NCI-H146 (cell line): ENCODE measurements at places on chromosomes 5 and 9.

GRCh38 chr5:63554191-63554590 lies 408.1 kb downstream of the HTR1A start:
- DNase-seq = no peak

DNA sequence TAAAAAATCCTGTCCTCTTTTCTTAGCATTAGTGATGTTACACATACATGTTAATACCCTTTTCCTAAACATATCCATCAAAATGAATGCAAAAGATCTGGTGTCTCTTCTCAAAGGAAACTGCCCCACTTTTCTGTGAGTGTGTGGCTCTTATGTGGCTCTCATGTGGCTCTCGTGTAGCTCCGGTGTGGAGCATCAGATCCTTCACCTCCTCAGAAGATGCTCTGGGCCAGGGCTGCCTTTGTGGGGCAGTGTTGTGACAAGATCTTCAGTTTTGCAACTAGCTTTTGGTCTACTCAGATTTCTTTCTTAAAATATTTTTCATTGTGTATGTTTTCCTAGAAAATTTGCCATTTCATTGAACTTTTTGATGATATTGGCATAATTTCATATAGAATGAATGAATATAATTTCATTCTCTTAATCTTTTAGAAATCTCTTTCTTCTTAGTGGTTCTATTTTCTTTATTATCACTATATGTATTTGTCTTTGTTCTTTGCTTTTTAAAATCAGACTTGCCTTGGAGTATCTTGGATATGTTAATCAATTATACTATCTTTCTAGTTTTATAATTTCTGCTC lies 19.4 kb downstream of the GARNL3 start:
- no peak for DNase-seq

DNA sequence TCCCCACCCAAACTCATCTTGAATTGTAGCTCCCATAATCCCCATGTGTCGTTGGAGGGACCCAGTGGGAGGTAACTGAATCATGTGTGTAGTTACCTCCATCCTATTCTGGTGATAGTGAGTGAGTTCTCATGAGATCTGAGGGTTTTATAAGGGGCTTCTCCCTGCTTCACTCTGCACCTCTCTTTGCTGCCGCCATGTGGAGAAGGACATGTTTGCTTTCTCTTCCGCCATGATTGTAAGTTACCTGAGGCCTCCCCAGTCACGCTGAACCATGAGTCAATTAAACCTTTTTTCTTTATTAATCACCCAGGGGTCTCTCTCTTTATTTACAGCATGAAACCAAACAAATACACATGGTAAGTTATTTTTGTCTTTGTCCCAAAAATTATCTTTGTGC lies 726.1 kb downstream of the CDH18 start:
- no peak for DNase-seq

- DNase-seq = no peak
Measured at GRCh38 chr5:68134033-68134668, 81.4 kb upstream of the PIK3R1 start.
